T-helper 2 cell (primary cell): ENCODE measurements at places on chromosomes 4 and X.
A peak's percentile ranks its signal among the peaks of the same experiment; 100 is the strongest.

GRCh38 chr4:136562834-136563233 is 969.5 kb downstream of the PCDH18 start:
- no peak for DNase-seq

DNA sequence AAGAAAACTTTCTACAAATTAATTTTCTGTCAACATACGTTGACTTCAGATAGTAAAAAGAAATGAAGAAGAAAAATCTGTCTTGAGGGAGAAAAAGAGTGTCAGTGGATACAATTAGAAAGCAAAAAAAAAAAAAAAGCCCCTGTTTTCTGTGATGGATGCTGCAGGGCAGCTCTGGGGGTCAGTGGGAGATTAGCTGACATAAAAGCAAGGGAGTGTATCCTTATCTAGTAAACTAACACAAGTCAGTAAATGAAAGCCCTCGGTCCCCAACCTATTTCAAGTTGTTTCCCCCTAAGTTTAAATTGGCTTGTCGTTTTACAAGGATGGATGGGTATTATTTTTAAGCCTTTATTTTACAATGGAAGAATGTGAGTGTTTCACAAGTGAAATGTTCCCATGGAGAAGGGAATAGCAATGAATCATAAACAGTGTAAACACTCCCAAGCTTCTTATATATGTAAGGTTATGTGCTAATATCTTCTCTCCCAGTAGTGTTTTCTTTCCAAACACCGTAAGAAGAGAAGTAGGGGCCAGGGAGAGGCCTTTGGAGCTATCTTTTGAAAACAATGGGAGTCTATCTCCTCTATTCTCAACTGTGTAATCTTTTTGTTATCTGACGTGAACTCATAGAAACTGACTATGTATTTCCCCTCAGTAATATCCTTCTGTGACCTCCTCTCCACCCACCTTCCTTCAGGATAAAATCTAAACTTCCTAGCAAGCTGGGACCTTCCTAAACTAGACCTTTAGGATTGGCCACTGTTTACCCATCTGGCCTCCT is 347.7 kb downstream of the FBXO8 start:
- DNase-seq, result no peak

- peak; percentile 9 for DNase-seq
These were observed 6.7 kb upstream of the ERCC6L start for GRCh38 chrX:72245461-72246089.

GRCh38 chr4:136036744-136037143 is 1495.5 kb downstream of the PCDH18 start:
- DNase-seq, result no peak

DNA sequence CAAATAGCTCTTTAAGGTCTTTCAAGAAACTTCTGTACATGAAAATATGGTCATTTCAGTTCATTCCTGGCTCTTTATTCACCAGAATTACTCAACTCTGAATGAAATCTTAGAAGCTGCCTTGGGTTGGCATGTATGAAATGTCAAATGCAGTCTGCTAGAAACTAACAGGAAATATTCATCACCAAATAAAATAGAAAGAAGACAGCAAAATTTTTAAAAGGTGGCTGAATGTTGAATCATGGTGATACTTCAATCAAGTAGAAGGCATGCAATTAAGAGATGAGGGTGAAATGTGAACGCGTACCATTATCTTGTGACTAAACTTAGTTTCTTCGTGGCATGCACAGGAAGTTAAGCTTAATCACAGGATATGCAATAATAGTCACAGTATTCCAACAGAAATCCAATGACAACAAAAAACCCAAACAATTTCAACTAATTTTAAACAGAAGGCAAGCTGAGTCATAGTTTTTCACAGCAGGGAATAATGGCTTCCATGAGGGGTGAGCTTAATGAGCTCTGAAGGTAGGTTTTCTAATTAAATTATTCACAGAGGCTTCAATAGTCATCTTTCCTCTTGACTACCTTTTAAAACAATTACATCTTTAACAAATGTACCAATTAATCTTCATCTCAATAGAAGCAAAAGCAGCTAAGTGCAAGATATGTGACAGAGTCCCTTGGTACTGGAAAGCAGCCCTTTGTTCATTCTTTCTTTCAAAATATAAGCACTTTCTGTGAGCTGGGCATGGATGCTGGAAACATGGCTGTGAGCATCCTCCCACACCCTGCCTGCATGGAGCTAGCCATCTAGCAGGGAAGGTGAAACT is 44.5 kb downstream of the SCFD2 start:
- DNase-seq, result no peak

GRCh38 chr4:175614890-175615289 is 197.2 kb downstream of the GPM6A start:
- no peak for DNase-seq

GRCh38 chr4:33422656-33423055 is 2702.5 kb downstream of the PCDH7 start:
- DNase-seq, result no peak

- no peak for DNase-seq
These were observed 82.1 kb downstream of the NHSL2 start for GRCh38 chrX:71992711-71993110.
